GM03348 (cell line): ENCODE measurements at places on chromosomes 7 and 10.

- DNase-seq: no peak
Observed at GRCh38 chr10:132110713-132111112, 45.0 kb downstream of the JAKMIP3 start.

- no peak for DNase-seq
Observed at GRCh38 chr7:80977751-80978150, 58.9 kb upstream of the SEMA3C start.

DNA sequence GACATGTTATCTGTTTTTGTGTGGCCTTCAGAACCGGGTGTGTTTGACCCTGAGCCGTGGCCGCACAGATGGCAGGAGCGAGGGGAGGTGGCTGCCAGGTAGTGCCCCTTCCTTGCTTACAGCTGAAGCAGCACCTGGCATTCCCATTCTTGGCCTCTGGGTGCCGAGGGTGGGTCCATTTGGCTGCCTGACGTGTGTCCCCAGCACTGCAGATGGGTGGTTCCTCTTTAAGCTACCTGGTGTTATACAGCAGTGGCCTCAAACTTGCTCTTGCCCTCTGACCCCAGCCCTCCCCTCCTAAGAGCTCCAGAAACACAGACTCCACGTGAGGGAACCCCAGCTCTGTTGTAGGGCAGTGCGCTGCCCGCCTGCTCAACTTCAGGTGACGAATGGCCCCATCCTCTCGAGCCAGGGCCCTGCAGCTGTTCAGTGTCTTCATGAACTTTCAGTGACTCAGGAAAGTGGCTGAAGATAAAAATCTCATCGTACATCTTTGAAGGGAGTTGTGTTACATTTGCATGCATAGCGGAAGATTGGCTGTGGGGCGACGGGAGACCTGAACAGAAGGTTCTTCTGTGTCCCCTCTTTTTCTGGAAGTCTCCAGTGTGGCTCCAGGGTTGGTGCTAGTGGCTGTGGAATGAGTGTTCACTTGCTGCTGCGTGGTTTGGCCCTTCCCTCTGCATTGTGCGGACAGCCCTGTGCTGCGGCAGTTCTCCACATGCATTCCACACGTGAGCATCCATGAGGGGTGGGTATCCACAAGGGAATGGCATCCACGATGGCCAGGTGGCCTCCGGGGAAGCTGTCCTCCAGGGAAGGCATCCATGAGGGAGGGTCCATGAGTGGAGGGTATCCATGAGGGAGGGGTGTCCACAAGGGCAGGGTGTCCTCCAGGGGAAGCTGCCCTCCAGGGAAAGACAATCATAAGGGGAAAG, 91.6 kb downstream of the INPP5A start:
- no peak for DNase-seq

- DNase-seq: peak; percentile 56
Observed at GRCh38 chr10:71727738-71728737, 8.5 kb upstream of the C10orf105 start.

- no peak for DNase-seq
Observed at GRCh38 chr10:1643161-1643907, 94.0 kb downstream of the ADARB2 start.

DNA sequence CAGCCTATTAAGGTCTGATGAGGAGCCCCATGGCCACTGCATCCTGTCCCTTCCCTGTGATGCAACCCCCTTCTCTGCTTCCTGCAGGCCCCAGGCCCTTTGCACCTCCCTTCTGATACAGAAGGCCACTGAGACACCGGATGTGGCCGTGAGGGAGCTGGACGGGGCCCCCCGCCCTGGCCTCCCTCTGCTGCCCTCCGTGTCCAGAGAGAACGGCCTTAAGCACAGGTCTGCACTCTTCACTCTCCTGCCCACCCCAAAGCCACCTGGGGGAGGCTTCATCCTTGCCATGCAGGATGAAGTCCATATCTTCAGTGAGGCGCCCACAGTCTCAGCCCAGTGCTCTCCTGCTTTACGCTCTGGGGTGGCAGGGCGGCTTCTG, 86.9 kb upstream of the GNA12 start:
- no peak for DNase-seq

GRCh38 chr7:99625321-99625720, 8.6 kb downstream of the ZSCAN25 start:
- DNase-seq: no peak

GRCh38 chr7:93188870-93189634, 37.2 kb downstream of the HEPACAM2 start:
- DNase-seq: no peak

DNA sequence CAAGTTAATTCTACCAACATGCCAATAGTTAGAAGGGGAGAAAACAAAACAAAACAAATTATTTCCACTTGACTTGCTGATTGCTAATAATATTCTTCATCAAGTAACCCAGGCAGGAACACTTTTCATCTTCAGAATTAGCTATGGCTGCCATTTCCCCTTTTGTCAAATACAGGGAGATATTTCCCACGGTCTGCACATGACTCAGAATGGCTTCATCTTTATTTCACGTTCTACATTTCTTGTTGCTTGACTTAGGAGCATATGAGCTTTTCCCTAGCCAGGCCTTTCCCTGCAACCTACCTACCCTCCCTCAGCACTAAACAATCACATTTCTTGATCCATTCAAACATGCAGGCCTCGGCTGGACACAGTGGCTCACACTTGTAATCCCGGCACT, 6.5 kb downstream of the CPVL start:
- DNase-seq: no peak

DNA sequence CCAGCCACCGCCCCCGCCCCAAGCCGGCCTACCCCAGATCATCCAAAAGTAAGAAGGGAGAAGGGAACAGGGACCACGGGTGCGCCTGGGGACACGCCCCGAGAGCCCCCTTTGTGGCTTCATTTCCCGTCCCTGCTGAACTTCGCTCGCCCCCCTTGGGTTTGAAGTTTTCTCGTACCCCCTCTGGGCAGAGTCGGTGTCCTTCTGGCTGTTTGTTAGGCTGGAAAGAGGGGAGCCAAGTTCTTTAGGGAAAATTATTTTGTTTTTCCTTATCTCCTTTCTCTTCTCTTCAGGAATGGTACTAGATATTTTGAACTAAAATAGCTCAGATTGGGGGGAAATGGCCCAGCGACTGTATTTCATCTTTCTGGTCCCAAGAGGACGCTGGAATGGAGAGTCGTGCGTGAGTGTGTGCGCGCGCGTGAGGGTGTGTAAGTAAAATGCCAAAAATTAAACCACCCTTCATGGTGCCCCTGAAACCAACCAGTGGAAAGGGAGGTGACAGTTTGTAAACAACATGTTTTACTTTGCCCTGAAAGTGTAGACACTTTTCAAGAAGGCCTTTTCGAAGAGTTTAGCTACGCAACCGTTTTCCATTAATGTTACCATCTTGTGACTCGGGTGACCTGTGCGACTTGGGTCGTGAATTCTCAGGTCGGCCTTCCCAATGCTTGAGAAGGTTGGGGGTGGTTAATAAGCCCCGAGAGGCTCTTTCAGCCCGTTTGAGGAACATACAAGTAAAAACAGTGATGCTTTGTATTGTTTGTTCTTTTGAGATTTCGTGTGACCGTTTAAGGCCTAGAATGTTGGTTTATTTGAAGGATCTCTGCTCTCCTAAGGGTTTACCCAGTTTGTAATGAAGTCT, 694 bp downstream of the RBM20 start:
- no peak for DNase-seq

- no peak for DNase-seq
Observed at GRCh38 chr7:12583922-12584321, 13.4 kb downstream of the SCIN start.

GRCh38 chr7:122397381-122397780, 92.8 kb upstream of the FEZF1 start:
- DNase-seq: no peak

DNA sequence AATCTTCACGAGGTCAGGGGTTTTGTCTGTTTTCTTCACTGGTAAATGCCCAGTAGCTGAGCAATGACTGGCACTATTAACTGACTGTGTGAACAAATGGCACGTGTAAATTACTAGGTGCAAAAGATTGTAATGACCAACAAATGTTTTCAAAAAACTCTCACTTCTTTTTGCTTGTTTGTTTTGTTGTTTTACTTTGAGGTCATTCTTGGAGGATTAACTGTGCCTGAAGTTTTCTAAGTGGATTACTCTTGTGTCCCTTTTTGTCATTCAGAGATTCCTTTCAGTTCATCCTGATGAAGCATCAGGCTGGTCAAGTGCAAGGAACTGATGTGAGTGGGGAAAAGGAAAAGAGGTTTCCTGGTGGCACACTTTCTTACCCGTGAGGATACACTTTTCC, 74.4 kb upstream of the PPP1R3C start:
- no peak for DNase-seq

DNA sequence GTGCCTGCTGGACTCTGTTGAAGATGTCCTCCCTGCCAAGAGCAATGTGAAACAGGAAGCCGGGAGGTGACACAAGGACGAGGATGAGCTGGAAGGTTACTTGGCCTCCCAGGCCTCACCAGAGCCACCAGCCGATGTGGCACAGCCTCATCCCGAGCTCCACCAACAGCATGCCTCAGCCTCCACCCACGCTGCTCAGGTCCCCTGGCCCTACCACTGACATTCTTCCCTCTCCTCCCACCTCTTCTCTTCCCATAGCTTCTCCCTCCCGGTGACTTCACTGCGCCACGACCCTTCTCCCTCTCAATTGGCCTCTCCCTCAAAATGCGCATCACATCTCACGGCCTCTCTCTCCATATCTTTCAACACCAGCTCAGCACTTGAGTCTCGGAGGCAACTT, 249.9 kb downstream of the SKAP2 start:
- no peak for DNase-seq

DNA sequence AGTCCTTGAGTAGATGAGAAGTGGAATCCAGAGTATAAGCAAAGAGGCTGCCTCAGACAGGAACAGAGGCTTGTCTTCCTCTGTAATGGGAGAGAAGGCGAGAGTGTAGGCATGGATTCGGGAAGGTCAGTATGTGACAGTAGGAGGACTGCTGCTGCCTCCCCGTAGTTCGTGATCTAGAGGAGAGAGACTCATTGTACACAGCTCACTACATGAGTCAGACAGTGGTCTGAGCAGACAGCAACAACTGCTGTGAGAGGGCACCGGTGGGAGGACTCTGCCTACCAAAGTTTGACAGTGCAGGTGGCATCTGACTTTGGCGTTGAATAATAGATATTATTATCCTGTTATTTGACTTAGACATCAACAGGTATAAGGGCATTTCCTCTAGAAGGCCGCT, 319.4 kb downstream of the NRG3 start:
- DNase-seq: no peak

- no peak for DNase-seq
Observed at GRCh38 chr10:86644794-86645445, 9.4 kb upstream of the OPN4 start.

- no peak for DNase-seq
Observed at GRCh38 chr7:88929719-88930118, 134.2 kb upstream of the TEX47 start.

GRCh38 chr7:156458011-156458410, 182.6 kb upstream of the RNF32 start:
- DNase-seq: no peak

- DNase-seq: no peak
Observed at GRCh38 chr7:85535974-85536729, 349.3 kb upstream of the SEMA3D start.

GRCh38 chr10:235915-236314, 100.7 kb downstream of the ZMYND11 start:
- DNase-seq: peak; percentile 33

DNA sequence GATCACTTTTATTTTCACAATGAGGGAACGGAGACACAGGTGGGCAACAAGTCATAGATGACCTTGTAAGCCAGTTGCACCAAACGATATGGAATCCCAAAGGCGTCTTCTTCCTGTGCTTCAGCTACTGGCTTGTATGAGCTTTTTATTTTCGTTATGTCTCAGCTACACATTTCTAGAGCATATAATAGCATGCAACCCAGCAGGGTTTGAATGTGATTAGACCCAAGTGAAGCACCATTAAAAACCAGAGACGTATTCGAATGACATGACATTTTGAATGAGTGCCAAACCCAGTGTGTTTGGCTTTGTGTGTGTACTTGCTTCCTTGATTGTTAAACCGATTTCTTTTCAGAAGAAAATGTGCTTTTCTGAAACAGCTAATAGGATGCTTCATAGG, 963.2 kb upstream of the CELF2 start:
- no peak for DNase-seq

GRCh38 chr7:89283302-89283701, 487.8 kb upstream of the TEX47 start:
- no peak for DNase-seq

- DNase-seq: no peak
Observed at GRCh38 chr10:34474555-34475273, 340.4 kb downstream of the PARD3 start.

- DNase-seq: peak; percentile 57
Observed at GRCh38 chr7:74187915-74188675, 13.9 kb downstream of the EIF4H start.

DNA sequence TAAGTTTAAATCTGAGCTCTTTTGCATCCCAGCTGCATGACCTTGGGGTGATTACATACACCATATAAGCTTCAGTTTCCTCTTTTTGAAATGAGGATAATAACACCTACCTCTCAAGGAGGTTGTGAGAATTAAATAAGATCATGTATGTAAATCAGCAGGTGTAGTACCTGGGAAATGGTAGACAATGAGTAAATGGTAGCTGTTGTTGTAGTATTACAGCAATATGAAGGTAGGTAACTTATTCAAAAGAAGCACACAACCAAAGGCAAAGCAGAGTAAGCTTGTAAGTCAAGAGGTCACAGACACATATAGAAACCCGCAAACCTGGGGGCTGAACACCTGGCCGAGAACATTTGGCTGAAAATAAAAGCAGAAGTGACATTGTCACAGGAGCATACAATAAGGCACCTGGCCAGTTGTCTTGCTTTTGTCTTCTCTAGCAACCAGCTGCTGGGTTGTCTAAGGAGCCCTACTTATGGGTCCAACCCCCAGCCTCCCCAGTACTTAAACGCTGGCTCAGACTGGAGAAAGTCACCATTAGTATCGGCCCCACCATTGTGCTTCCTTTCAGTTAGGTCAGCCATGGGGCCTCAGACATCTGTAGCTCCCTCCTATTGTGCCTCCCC, 203.6 kb upstream of the MKLN1 start:
- no peak for DNase-seq

- DNase-seq: no peak
Observed at GRCh38 chr7:17913250-17913649, 27.0 kb downstream of the SNX13 start.

GRCh38 chr10:4766454-4766853, 59.6 kb upstream of the AKR1E2 start:
- DNase-seq: no peak

DNA sequence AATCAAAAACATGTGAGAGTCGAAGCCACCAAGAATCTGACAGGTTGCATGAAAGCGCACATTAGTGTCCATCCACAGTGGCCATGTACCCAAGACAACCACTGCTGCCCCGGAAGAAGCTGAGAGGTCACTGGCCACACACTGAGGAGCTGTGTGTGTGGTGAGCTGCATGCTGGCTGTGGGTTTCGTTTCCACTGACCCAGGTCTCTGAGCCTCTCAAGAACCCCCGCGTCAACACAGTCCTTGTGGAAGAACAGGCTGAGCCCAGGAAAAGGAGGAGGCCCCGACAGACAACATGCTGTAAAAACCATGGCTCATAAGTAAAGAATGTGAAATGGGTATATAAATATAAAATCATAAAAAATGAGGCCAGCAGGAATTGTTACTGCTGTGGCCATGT, 8.2 kb downstream of the VIPR2 start:
- DNase-seq: no peak
